ENCODE measurements at places on chromosomes 12 and 14.

- no peak for DNase-seq
Measured at GRCh38 chr12:96907671-96908422, 790 bp downstream of the NEDD1 start.

DNA sequence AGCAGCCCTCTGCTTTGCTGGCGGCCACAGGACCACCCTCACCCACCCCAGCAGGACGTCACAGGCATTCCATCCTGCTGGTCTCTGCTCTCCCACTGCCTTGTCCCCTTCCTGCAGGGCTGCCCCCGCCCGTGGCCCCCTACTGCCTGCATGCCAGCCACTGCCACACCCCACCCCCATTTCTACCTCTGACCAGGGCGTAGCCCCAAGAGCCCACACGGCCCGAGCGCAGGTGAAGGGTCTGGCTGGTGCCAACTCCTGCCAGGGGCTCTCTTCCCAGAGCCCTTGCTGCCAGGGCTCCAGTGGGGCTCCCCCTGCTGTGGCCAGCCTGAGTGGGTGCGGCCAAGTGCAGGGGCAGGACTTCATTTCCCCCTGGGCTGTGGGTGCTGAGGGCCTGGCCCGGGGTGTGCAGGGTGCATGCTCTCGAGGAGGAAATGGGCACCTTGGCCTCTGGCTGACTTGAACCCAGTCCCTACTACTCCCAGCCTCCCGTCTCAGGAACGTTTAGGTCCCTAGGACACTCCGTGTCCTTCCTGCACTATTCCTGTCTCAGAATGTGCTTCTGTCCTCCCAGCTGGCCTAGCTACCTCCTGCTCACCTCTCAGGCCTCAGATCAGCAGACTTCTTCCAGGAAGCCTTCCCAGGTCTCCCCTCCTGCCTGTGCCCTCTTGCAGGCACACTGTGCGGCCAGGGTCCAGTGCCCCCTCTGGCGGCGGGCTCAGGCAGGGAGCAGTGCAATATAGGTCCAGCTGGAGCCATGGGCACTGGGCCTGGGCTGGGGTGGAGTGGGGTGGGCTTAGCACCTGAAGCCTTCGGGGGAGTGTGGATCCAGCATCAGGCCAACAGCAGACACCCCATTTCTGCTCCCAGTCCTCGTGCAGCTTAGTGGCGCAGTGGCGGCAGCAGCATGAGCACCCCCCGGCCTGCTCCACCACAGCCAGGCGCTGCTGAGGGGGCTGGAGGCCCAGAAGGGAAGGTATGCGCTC, 1.4 kb downstream of the LBHD2 start:
- no peak for DNase-seq

DNA sequence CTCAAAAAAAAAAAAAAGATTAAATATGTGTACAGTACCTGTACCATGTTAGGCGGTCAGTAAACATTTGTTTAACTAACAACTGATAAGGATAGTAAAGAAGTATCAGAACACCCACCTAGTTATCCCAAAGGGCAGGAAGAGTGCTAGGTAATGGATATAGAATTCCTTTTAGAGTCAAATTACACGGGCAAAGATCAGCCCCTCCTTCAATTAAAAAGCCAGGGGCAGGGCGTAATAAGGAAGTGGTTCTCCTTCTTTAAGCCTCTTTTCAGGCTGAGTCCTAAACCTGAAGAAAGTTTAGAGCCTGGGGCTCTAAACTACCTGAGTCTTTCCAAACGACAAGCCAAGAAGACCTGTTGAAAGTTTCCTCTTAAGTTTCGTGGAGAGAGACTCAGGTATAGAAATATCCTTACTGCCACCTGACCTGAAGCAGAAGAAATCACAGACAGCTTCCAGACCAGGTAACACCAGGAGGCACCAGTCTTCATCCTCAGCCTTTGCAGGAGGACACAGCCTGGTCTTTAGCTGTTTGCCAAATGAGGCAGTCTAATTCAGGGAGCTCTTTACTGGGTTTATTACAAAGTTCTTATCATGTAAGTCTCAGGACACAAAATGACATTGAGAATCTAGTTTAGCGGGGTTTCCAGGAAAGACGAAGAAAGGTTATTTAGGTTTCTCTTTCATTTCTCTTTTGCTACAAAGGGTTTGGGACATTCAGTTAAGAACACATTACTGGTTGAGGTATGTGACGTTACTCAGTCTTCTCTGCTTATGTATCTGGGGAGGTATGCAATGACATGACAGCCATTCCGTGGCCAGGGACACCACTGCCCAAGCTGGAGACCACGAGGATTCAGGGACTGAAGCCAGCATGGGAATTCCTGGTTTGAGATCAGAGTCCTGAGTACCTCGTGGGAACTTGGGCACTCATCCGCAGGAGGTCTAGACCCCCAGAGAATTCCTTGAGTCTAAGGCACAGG, at the start of gene BCL2L14:
BCL2L14 (plus strand) TSS at position 266 of the 983 bp plus-strand sequence. CDS start 8,367 bp downstream, outside the sequence.
- DNase-seq: no peak

DNA sequence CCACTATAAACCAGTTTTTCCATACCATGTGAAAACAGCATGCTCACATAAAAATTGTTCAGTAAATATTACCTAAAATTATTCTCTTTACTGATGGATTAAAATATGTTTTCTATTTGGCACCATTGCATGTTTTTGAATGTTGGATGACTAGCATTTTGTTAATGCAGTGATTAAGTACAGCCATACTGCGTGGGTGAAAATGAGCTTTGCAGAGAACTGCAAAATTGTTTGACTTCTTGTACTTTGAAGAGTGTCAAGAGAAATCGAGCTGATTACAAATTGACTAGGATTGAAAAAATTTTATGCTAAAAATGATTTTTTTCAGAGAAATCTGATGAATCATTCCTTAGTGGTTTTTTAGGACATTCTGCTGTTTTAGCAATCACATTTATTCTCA, 452.9 kb downstream of the RPL10L start:
- DNase-seq: no peak

- DNase-seq: no peak
Measured at GRCh38 chr12:52713960-52714886, 10.9 kb upstream of the KRT77 start.

DNA sequence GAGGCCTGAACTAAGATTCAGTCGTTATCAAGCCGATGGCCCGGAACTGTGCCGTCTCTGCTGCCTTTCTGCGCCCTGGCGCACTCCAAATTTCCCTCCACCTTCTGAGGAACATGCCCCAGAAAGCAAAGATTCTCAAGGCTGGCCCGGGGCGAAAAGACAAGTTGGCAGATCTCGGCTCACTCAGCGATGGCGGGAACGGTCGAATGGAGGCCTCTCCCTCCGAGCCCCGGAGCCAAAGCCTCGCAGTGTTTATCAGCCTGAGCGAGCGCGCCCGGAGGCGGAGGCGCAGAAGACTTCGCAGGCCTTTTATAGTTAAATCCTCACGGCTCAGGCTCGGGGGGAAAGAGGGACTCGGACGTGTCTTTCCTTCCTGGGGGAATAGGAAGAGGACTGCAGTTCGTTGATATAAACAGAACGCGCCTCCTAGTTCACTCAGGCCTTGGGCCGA, 5.6 kb downstream of the TBX5 start:
- DNase-seq: no peak

DNA sequence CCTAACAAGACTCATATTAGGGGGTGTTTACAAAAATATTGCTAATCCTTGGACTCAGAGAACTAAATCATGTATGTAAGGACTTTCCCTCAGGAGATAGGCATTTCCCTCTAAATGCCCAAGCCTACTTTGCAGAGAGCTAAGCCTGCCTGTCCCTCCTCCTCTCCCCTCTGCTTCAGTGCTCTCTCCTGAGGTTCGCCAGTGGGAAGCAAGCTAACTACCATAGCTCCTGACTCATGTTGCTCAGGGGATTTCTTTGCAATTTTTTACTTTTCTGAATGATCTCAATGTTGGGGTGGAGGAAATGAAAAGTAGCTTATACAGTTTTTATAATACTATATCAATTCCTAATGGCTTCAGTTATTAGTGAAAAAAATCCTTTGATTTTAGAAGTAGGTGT, 29.6 kb downstream of the IFT43 start:
- DNase-seq: no peak

DNA sequence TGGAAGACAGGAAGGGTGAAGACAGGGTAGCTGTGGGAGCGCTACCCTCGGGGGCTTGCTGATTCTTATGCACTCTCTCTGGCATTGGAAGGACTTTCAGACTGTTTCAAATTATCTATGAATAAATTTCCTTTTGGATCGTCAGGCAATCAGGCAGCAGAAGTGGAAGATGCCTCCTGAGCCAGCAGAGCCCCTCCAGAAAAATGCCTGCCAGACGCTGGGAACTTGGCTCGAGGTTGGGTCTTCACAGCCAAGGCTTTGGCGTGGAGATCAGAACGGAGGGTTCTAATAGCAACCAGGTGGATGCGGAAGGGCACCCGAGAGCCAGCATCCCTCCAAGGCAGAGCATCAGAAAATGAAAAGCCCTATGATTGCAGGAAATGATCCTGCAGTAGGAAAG, 119.2 kb upstream of the RFLNA start:
- no peak for DNase-seq

DNA sequence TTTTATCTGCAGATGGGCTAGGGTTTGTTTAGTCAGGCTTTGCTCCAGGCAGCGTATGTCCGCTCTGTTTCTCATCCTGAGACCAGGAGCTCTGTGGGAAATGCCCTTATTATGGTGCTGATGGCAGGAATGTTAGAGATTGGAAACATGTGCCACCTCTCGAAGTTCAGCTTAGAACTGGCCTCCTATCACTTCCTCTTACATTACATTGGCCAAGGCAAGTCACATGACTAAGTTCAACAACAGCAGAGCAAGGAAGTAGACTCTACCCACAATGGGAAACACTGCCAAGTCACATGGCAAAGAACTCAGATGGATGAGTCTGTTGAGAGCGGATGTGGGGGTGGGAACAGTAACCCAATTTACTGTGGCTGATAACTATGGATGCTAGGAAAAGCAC, 161.9 kb upstream of the WSCD2 start:
- no peak for DNase-seq

GRCh38 chr12:39872425-39872824, 233.5 kb downstream of the SLC2A13 start:
- DNase-seq: no peak

DNA sequence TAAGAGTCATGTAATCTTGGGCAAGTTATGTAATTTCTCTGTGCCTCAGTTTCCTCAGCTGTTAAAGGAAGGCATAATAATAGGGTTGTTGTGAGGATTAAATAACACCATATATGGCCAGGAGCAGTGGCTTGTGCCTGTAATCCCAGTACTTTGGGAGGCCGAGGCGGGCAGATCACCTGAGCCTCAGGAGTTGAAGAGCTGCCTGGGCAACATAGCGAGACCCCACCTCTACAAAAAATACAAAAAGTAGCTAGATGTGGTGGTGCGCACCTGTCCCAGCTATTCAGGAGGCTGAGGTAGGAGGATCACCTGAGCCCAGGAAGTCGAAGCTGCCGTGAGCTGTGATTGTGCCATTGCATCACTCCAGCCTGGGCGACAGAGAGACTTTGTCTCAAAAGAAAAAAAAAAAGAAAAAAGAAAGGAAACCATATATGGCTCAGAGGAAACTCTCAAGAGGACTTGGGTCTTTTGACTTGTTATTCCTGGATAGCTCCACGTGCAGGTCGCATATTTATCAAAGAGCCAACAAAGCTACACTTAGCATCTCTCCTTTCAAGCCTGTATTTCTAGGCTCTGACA, 6.9 kb downstream of the GPRC5A start:
- DNase-seq: no peak

All from NCI-H2171 (cell line).